ENCODE measurements at places on chromosomes 6 and 20. TPM values are rescaled to one million over a fixed set of nuclear protein-coding genes. Genes with fewer than 3 reads are reported as not detected.
A peak's percentile ranks its signal among the peaks of the same experiment; 100 is the strongest.

GRCh38 chr6:37033255-37033654 is 27.8 kb downstream of the FGD2 start:
- no peak for DNase-seq

GRCh38 chr20:25272223-25273000 is 24.5 kb downstream of the PYGB start:
- DNase-seq, result no peak

- no peak for DNase-seq
Measured at GRCh38 chr20:2261046-2261485, 34.7 kb upstream of the TGM3 start.

DNA sequence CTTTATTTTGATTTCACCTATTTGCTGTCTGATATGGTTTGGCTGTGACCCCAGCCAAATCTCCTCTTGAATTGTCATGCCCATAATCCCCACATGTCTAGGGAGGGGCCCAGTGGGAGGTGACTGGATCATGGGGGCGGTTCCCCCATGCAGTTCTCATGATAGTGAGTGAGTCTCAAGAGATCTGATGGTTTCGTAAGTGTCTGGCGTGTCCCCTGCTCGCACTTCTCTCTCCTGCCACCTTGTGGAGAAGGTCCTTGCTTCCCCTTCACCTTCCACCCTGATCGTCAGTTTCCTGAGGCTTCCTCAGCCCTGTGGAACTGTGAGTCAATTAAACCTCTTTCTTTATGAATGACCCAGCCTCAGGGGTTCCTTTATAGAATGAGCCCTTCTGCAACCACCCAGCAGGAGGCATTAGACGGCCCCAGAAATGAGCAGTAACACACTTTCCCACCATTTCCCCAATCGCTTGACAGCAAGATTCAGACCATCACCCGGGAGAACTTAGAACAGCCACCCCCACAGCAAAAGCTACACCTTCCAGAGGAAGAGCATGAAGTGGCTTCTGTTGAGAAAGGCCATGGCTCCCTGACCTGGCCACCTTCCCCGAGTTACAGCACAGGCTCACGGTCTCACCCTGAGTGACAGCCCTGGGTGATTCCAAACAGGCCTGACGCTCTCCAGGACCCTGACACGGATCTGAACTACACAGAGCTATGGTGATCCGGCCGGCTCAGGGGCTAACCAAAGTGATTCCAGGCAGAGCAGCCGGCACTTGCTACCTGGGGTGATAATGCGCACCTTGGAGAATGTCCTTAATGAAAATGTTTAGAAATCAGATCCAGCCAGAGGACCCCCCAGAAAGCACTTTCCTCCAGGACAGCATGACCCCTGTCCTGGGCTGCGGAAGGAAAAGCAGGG is 131.2 kb upstream of the CDH4 start:
- peak; percentile 75 for DNase-seq

DNA sequence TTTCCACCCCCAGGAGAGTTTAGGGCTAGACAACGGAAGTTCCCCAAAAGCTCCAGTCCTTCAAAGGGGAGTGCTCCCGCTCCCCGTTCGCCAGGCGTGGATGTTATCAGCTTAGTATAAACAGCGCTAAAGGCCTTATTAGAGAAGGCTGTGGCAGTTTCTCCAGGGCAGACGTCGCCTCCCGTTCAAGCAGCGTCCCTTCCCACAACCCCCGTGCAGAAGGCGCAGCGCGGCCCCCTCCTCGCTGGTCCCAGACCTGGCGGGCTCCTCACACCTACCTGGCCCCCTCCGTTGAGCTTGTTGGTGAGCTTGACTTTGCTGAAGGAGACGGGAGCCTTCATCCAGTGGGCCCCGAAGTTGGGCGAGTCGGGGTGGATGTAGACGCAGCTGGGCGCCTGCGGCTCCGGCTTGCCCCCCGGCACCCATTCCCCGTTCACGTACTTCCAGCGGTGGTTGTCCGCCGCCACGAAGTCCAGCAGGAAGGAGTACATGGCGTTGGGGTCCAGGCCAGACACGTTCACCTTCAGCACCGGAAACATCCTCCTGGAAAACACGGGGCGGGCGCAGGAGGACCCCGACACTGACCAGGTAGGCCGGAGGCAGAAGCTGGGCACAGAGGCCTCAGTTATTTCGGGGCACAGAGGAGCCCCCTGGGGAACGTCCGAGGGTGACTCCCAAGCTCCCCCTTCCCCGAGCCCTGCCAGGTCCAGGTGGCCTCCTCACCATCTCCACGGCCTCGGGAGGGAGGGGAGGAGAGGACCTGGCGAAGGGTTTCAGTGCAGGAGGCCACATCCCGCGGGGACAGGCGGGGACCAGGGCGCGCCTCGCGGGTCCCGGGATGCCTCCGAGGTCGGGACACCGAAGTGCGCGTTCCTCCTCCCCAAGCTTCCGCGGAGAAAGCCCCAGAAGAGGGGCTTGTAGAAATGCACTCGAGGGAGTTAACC is 1.1 kb downstream of the TBXT start:
- DNase-seq, result no peak

GRCh38 chr20:42701948-42702347 is 487.8 kb downstream of the PTPRT start:
- no peak for DNase-seq

- DNase-seq, result no peak
Measured at GRCh38 chr6:16918586-16918985, 157.3 kb upstream of the ATXN1 start.

DNA sequence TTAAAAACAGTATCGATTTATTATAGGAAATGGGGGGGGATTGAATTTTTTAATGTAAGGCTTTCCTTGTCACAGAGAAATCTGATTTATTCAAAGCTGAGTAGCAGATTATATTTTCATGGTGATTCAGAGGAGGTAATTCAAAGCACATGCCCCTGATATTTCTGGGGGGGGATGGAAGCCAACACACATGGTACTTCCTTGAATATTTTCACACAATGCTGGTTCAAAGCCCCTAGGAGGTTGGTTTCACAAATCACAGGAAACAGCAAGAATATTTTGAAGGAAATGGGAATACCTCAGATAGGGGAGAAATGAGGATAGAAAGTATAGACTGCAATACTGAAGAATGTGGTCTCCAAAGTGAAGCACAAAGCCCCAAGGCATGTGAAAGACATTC is 98.8 kb downstream of the RTN4IP1 start:
- DNase-seq, result no peak

DNA sequence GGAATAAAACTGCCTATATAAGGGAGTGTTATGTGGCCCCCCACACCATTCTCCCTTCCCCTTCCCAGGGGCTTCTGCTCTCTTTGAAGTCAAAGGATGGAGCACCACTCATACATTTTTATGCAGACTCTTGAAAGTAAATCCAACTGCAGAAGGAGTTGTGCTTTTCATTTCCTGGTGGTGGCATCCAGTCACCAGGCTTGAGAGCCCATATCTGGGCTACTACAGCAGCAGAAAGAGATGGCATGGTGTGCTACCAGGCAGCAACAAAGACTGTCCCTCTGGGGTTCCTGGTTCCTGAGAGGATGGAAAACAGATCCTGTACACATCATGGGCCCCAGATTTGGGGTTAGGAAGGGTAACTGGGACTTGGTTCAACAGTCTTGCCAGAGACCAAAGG is 226.4 kb downstream of the CLIC5 start:
- DNase-seq, result no peak

DNA sequence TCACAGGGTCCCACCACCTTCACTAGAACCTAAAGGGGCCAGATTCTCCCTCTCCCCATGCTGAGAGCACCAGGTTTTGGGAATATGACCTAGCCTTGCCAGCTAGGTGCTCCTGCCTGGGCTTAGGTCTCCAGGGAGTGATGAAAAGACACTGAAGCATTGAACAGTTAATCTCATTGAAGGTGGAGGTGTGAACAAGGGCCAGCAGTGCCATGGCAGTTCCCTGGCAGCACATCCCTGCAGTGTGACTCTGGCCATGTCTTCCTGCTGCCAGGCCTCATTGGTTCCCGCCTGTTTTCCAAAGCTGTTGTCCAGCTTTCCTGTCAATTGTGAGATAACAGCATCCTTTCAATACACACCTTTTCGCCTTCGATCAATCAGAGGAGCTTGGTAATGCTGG is 10.9 kb downstream of the PPIL6 start:
- no peak for DNase-seq

DNA sequence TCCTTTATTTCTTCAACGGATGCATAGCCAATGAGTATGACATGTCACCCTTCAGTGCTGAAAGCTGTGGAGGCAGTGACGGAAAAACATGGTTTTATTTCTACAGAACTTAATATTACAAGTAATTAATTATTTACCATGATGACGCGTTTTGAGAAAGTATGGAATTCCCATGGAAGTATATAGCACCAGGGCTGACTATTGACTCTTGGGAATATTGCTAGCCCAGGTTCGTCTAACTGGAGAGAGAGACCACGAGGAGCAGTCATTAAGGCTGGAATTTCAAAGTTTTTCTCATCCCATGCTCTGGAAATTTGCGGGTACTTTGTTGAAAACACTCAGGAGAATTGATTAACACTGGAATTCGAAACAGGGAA is 155.2 kb upstream of the PRSS16 start:
- peak; percentile 12 for DNase-seq

DNA sequence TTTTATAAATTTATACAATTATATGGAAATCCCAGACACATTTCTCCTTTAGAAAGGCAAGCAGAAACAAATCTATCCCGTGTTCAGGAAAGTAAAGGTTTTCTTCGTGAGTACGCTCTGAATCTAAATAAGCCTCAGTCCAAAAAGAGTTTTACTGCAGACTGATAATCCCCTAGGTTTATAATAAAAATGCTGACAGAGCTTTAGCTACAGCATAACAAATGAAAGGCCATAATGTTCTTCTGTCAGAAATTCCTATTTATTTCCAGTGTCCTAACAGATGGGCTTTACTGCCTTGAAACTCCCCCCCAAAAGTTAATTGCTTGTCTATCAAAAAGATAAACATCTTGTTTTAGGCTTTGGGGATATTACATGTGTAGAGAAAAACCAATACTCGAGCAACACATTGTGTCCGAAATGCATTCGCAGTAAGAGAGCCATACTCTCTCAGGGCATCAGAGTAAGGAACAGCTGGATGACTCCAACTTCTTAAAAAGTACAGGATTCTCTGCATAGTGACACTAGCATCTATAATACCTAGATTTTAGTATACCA is 109.0 kb downstream of the PRKN start:
- DNase-seq, result no peak

The NTSR1 gene
- total RNA-seq, result not detected

The SLPI gene
- total RNA-seq, result 58.2 TPM

The ZNF311 gene
- 1.6 TPM for total RNA-seq

The C20orf96 gene
- total RNA-seq, result 1.9 TPM

The CRISP3 gene
- total RNA-seq, result not detected

The KIF16B gene
- total RNA-seq, result 18.6 TPM

The FAM83C gene
- not detected for total RNA-seq

The PGC gene
- not detected for total RNA-seq

The HSPA1L gene
- 0.87 TPM for total RNA-seq
